ENCODE measurements at places on chromosomes 11 and 22.
A peak's percentile ranks its signal among the peaks of the same experiment; 100 is the strongest.

DNA sequence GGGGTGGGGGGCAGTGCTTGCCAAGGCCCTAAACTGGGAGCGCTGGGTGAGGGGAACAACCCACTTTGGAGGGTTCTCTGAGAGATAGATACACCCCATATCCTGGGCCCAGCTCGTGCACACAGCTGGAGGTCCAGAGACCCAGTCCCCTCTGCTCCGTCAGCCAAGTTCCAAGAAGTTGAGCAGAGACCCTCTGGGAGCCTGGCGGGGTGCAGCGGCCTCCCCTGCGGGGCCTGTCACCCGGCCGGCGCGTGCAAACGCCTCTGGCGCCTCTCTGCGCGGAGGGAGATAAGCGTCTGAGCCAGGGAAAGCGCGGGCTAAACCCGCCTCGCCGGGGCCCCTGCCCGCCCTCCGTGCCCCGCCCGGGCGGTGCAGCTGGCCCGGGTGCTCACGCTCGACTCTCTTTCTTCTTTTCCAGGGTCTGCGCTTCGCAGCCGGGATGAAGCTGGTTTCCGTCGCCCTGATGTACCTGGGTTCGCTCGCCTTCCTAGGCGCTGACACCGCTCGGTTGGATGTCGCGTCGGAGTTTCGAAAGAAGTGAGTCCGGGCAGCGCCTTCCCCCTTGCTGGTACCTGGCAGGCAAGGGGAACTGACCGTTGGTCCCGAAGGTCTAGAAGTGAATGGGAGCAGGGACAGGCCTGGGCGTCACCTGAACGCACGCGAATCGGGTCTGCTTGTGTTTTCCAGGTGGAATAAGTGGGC is 540 bp downstream of the ADM start:
- peak; percentile 69 for DNase-seq

DNA sequence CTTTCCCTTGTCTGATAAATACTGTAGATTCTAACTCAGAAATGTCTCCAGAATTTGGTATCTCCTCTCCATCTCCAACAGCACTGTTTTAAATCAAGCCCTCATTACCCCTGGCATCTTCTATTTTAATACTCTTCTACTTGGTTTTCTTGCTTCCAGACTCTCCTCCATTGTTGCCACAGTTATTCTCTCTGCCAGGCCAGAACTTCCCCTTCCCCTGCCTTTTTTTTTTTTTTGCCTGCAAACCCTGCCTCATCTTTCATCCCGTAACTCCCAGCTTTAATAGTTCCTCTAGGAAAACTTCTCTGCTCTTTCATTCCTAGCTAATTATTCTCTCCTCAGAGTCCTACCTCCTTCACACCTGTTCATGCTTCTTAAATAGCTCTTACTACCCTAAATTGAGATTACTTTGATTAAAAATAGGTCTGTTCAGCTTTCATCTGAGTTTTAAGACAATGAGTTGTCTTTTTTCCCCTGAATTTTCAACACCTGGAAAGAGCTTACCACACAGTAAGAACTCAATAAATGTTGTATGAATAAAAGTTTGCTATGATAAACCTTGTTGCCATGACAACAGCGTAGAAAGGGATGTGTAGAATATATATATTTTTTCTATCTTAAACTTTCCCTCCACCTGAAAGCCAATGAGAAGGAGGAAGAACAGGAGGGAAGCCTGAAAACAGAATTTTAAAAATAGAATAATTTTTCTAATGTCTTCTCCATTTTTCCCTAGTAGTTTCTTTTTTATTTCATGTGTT is 3.6 kb downstream of the IL18 start:
- peak; percentile 43 for DNase-seq

DNA sequence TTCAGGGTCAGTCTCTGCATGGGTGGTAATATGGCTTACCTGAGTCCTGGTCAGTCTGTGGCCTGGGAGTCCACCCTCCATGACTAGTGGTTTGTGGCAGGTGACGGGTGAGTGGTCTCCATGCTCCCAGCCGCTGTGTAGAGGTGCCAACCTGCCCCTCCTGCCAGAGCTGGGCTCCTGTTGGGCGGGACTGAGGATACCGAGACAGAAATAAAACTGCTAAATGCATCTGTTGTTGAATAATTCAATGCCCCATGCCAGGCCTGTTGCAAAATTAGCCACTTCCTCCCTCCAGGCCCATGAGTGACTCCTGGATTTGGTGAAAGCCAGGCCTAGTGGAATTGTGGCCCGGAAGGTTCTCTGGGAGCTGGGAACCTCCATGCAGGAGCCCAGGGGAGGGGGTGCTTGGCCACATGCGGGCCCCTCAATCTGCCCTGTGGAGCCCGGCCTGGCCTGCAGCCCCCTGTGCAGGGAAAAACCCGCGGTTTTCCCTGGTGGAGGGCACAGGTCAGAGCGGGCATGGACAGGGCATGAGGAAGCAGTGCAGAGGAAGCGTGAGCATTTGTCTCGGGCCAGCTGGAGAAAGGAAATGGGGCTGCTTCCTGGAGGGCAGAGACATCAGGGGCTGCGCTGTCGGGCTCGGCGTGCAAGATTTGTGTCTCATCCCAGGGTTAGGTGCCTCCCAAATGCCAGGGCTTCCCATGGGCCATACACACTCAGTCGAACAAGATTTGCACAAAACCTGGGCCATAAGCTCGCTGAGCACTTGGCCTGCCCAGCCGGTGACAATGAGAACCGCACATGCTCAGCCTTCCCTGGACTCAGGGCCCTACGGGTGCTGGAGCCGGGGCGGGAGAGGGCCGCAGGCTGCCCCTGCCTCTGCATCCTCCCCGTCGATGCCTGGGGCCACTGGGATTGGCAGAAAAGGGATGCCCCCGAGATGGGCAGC is 66.9 kb downstream of the KCNQ1 start:
- peak; percentile 68 for DNase-seq

DNA sequence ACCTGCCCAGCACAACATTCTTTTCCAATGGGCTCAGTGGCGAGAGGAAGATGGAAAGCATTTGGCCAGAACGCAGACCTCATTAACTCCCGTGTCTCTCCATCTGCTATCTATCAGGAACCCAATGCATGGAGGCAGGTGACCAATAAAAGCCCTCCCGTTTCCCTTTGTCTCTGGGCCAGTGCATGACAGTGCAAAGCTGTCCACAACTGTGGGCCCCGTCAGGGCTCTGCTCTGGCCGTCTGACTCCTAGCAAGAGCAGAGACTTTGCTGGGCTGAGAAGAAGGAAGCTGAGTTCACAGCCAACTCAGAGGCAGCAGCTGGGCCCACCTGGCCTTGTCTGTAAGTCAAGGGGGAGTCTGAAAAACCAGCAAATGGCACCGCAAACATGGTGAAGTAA is 177.8 kb downstream of the TENM4 start:
- DNase-seq = no peak

GRCh38 chr11:128210148-128210940 is 377.0 kb downstream of the ETS1 start:
- DNase-seq = peak; percentile 16

DNA sequence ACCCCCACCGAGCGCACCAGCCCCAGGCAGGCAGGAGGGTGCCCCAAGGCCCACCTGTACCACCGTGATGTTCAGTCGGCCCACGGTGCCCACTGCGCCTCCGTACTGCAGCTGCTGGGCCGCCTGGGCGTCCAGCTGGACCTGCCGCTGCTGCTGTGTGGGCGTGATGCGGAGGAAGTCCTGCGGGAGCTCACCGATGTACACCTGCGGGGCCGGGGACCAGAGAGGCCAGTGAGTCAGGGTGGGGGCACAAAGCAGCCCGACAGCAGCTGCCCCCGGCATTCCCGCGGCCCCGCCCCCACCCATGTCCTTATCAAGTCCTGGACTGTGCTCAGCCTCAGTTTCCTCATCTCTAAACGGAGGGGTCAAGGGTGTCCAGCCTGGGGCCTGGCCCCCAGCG is 13.8 kb downstream of the TOLLIP start:
- DNase-seq = no peak

DNA sequence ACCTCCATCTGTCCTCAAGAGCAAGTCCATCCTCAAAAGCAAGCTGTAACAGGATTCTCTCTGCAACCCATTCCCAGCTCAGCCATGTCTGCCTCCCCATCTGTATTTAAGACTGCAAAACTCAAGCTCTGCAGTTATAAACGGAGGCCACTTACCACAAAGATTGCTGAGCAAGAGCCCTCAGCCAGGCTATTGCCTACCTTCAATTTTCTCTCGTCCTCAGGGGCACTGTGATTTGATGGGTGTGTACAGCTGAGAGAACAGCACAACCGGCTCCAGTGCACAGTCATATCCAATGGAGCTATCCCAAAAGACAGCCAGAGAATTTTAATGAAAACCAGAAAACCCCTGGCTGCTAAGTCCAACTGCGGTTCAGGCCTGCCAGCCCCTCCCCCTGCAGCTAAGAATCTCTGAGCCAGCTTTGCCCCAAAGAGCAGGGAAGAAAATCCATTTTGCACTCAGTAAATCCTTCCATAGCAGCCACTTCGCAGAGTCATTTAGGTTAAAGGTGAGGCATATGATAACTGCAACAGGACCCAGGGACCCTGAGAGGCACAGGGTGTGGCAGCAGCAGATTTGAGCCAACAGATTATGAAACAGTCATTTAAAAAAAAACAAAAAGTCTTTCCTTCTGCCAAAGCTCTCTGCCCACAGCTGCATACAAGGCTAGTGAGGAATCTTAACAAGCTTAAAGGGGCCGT is 37.6 kb downstream of the RAB30 start:
- no peak for DNase-seq

GRCh38 chr11:58659404-58659803 is 36.9 kb downstream of the CNTF start:
- DNase-seq = no peak

GRCh38 chr11:119322921-119323531 is 6.1 kb upstream of the MCAM start:
- DNase-seq = no peak

- no peak for DNase-seq
Observed at GRCh38 chr22:19879643-19879991, 24.9 kb upstream of the GNB1L start.

DNA sequence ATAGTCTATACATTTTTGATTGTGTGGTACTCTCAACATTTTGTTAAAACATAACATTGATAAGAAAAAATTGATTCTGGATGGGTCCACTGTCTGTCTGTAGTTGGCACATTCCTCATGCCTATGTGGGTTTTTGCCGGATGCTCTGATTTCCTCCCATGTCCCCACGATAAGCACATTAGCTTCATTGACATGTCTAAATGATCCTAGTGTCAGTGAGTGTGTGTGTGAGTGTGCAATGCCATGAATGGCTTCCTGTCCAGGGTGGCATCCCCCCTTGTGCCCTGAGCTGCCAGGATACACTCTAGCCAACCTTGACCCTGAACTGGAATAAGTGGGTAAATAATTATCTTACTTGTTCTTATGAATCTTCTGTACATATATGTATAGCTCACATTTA is 5.4 kb downstream of the SFI1 start:
- no peak for DNase-seq

DNA sequence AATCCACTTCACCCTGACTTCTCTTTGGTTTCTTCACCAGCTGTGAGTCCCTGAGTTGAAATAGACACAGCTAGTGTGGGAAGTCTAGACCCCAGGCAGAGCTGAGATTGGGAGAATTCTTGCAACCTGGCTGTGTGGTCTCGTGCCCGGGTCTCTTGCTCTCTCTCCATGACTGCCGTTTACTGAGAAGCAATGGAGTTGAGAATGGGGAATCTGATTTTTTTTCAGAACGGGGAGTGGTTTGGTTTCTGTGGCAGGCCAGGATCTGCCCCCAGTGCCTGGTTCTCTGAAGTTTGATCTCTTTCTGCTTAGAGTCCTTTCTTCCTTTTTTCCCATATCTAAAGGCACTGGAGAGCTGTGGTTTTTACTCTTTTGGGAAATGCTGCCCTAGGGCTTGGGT is 1.5 kb downstream of the SIDT2 start:
- DNase-seq = peak; percentile 49

GRCh38 chr11:119424775-119425174 is 1.8 kb upstream of the THY1 start:
- no peak for DNase-seq

Data from suppressor macrophage treated with lipopolysaccharide for 1 hour (primary cell).